ENCODE measurements at places on chromosomes 6 and 20.

GRCh38 chr6:16630026-16630643, 131.1 kb downstream of the ATXN1 start:
- no peak overlapping the region for H3K27ac ChIP-seq
- H3K4me1 ChIP-seq, result peaks cover 9% of the 10 kb centered on the region

DNA sequence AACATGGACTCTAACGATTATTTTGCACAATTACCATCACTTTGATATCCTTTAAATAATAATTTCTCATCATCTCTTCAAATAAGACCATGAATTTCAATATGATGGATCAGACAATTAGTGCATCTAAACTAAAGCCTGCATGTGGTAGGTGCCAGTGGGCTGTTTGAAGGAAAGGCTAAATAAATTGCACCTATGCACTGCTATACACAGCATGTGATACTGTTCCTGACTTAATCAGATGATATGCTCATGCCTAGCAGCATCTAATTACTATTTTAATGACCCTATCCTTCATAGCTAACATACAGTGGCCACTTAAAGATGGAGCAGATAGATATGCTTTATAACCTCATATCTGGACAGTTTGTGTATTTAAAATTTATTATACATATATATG, 731.6 kb upstream of the MANEA start:
- H3K27me3 ChIP-seq, result no peaks in the 10 kb centered on the region
- no peak for DNase-seq
- no peaks in the 10 kb centered on the region for H3K4me1 ChIP-seq
- no peaks in the 10 kb centered on the region for H3K36me3 ChIP-seq
- H3K27ac ChIP-seq, result no peak overlapping the region

DNA sequence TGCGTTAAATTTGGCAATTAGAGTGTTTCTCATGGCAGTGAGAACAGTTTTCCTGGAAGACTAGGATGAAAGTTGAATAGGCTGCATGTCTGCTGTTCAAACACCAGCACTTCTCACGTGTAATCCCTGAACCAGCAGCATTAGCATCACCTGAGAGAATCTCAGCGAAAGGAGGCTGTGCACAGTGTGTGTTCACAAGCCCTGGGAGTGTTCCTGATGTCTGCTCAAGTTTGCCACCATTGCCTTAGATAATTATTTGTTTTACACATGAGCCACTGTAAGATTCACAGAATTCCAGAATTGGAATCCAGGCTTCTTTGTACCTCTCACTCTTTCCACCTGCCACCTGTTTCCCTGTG, 117.3 kb downstream of the JARID2 start:
- H3K4me1 ChIP-seq, result peaks cover 60% of the 10 kb centered on the region
- H3K36me3 ChIP-seq, result no peaks in the 10 kb centered on the region
- no peak for DNase-seq
- H3K27me3 ChIP-seq, result no peaks in the 10 kb centered on the region
- no peak overlapping the region for H3K27ac ChIP-seq

DNA sequence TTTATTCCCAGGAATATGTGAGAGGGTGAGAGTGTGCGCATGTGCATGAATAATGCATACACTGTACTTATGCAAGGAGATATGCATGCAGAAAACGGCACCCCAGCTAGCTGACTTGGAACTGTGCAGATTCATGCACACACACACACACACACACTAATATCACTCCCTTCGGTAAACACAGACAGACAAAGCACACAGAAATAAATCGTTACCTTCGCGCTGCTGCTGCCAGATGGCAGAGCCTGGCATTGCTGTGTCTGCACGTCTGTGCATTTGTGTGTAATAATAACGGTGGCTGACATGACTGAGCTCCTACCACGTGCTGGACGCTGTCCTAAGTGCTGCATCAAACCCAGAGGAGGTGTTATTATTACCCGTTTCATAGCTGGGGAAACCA, 36.8 kb downstream of the PREX1 start:
- no peaks in the 10 kb centered on the region for H3K36me3 ChIP-seq
- DNase-seq, result no peak
- H3K27me3 ChIP-seq, result no peaks in the 10 kb centered on the region
- H3K27ac ChIP-seq, result no peak overlapping the region
- H3K4me3 ChIP-seq, result no peak overlapping the region

DNA sequence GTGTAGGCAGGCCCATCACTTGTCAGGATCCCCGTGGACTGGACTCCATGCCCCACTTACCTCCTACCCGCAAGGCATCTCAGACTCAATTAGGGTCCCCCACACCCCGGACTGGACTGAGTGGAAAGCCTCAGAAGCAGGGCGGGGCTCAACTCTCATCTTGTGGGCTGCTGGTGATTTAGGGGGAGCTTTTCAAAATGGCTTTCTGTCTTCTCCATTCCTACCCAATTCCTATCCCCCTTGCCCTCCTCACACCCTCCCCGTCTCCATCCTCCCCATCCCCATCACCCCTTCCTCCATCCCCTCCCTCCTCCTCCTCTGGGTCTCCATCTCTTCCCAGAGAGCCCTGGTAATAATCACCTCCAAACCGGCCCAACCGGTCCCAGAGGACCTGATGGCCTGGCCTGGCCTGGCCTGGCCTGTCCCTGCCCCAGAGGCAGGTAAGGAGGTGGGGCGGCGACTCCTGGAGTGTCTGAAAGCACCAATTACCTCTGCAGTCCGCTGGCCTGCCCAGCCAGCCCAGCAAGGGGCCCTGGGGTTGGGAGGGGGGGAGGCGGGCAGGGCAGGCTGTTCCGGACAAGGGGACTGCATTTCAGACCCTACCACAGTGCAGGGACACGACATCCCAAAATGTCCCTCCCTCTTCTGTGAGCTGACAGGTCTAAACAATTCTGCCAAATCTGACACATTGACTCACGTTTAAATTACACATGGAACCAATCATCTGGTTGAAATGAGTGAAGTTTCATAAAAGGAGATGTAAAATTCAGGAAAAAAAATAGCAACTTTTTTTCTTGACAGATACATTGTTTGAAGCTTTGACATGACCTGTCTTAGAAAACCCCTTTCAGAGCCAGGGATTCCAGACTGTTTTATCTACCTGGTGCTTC, 24.8 kb downstream of the MAFB start:
- H3K4me3 ChIP-seq, result no peak overlapping the region
- H3K36me3 ChIP-seq, result no peaks in the 10 kb centered on the region
- no peak for DNase-seq

GRCh38 chr6:52538252-52538900, 38.5 kb downstream of the TRAM2 start:
- no peaks in the 10 kb centered on the region for H3K27me3 ChIP-seq
- DNase-seq, result no peak
- no peak overlapping the region for H3K27ac ChIP-seq

DNA sequence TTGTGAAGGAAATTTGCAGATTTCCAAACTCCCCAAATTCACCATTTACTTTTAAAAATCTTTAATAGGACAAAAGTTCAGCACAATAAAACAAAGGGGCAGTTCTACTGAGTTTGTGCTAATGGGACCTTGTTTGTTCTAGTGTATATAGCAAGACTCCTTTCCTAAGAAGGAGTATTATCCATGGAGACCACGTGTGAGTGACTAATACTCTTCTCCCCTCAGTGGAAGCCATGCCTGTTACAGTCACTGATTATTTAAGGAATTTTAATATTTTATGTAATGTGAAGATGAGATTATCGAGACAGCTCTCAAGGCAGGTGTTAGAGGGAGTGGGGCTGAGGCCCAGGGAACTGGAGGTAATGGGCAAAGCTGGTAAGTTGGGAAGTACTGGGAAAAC, 16.4 kb upstream of the QKI start:
- H3K4me1 ChIP-seq, result peaks cover 26% of the 10 kb centered on the region
- H3K27ac ChIP-seq, result no peak overlapping the region
- H3K4me3 ChIP-seq, result no peak overlapping the region

DNA sequence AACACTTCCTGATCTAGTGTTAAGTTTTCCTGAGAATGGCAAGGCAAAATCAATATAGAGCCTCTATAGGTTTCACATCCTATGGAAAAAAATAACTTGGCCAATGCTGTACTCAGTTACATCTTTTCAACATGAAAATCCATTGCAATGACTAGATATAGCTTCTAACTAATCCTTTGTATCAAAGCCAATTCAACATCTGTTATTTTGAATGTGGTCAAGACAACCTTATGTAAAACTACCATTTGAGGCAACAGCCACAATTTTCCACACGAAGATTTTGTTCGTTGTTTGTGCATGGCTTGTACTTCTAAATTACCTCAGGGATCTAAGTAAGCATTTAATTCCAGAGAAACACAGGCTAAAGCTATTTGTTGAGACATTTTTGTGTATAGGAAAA, 637.8 kb upstream of the EYS start:
- H3K4me3 ChIP-seq, result no peak overlapping the region
- no peaks in the 10 kb centered on the region for H3K27me3 ChIP-seq
- H3K27ac ChIP-seq, result no peak overlapping the region
- H3K36me3 ChIP-seq, result no peaks in the 10 kb centered on the region
- no peak for DNase-seq

DNA sequence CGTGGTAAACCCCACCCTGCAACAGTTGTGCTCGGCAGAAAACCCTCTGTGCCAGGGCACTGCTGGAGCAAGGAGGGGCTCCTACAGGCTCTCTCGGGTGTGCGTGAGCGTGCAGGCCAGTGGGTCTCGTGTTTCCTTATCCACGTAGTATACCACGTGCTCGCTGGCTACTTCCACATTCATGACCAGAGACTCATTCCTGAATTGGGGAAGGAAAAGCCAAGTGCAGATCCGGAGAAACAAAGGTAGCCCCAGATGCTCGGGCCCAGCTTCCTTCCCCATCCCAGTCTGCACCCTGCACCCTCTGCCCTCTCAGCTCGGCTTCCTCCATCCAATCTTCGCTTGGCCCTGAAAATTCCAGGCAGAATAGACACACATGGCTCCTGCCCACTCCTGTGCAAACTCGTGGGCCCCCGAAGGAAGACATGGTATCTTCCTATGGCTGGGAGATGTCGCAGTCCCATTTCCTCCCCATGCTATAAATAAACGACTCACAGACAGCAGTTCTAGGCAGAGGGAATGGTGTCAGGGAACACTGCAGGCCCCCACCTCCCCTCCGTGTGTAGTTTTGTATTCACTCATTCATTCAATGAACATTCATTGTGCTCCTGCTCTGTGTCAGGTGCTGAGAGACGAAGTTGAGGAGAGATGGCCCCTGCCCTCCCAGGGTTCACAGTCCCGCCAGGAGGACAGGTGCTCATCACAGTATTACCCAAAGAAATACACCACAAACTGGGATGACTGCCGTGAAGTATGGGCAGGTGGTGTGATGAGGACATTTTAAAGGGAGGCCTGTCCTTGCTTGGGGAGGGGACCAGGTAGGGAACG, 29.6 kb downstream of the NPEPL1 start:
- DNase-seq, result no peak
- peaks cover 31% of the 10 kb centered on the region for H3K27me3 ChIP-seq
- H3K27ac ChIP-seq, result no peak overlapping the region

- no peaks in the 10 kb centered on the region for H3K36me3 ChIP-seq
- no peak overlapping the region for H3K27ac ChIP-seq
- DNase-seq, result no peak
- no peak overlapping the region for H3K4me3 ChIP-seq
Measured at GRCh38 chr20:38304845-38305447, 990 bp downstream of the BPI start.
